ENCODE measurements at places on chromosomes 16 and 17. TPM values are rescaled to one million over a fixed set of nuclear protein-coding genes. Genes with fewer than 3 reads are reported as not detected.
A peak's percentile ranks its signal among the peaks of the same experiment; 100 is the strongest.

- DNase-seq = peak; percentile 81
Measured at GRCh38 chr16:19804538-19805323, 79.9 kb downstream of the GPRC5B start.

NAGS gene
- 0.94 TPM for total RNA-seq

- no peak for DNase-seq
Measured at GRCh38 chr17:36856222-36856621, 81.1 kb upstream of the LHX1 start.

GRCh38 chr17:74326506-74326905 is 480 bp downstream of the KIF19 start:
- DNase-seq = no peak

DNA sequence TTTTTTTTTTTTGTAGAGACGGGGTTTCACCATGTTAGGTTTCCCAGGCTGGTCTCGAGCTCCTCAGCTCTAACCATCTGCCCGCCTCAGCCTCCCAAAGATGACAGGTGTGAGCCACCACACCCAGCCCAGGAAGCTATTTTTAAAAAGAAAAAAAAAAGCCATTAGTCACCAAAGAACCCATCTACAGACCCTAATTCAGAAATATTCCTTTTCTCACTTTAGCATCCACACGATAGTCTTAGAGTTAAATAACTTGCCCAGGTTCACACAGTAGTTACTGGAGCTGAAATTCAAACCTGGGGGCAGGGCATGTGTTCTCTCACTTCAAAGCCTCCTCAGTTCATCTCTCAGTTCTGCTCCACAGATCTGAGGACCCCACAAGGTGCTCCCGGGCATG is 70.3 kb upstream of the NOL11 start:
- DNase-seq = no peak

UNC13D gene
- 17.7 TPM for total RNA-seq
